ENCODE measurements at places on chromosomes 3 and 15. TPM values are rescaled to one million over a fixed set of nuclear protein-coding genes. Genes with fewer than 3 reads are reported as not detected.

TMEM39A gene
- total RNA-seq, result 27.2 TPM

SPRED1 gene
- 23.4 TPM for total RNA-seq

ITIH3 gene
- total RNA-seq, result not detected

LSAMP gene
- 0.38 TPM for total RNA-seq

RPL4 gene
- total RNA-seq, result 3,294 TPM

EAF1 gene
- 20.2 TPM for total RNA-seq

SKIC8 gene
- total RNA-seq, result 70.6 TPM

SLC12A1 gene
- not detected for total RNA-seq

NUTM1 gene
- not detected for total RNA-seq

MYRIP gene
- 3.1 TPM for total RNA-seq

PLSCR2 gene
- not detected for total RNA-seq

FSD2 gene
- not detected for total RNA-seq

CCR3 gene
- not detected for total RNA-seq

ZIC4 gene
- 4.8 TPM for total RNA-seq

TKT gene
- total RNA-seq, result 529 TPM

U2SURP gene
- total RNA-seq, result 89.5 TPM
